AG08395 (cell line): ENCODE measurements at places on chromosomes 3 and 15.

GRCh38 chr15:55257938-55258337, 31.7 kb downstream of the RAB27A start:
- no peak for DNase-seq

DNA sequence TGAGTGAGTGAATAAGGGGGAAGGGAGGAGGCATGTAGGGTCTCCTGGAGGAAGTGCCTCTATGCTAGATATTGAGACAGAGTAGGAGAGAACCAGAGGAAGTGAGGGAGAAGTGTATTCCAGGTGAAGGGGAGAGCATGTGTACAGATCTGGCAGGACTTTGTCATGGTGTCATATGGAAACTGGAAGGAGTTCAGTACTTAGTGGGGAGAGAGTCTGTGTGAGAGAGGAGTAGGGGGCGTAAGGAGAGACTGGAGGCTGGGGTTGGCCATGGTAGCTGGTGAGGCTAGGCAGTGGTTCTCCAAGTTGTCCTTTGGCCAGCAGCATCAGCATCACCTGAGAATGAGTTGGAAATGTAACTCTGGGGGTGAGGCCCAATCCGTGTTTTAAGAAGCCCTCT, 29.6 kb upstream of the EPHB1 start:
- DNase-seq, result no peak

DNA sequence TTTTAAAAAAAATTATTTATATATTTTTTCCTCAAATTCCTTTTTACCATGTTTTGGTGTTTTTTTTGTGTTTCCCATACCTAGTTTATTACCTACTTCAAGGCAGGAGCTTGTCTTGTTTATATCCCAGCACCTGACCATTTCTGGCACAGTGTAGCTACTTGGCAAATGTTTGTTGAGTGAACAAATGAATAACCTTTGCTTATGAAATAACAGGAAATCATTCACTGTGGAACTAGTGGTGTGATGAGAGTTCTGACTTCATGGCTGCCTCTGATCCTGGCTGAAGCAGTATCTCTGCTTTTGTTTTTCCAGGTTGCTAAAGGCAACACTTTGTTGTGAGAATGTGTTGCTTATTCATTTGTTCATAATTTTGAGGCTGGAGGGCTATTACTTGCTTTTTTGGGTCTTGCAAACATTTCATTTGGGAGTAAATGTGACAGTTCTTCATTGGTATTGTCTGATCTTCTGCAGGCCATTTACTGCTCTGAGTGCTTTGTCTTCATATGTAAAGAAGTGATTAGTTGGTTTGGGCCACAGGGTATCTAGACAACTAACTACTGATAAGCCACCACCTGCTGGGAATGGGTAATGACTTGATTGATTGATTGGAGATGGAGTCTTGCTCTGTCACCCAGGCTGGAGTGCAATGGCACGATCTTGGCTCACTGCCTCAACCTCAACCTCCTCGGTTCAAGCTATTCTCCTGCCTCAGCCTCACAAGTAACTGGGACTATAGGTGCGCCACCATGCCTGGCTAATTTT, 5.7 kb downstream of the RAD54L2 start:
- no peak for DNase-seq

DNA sequence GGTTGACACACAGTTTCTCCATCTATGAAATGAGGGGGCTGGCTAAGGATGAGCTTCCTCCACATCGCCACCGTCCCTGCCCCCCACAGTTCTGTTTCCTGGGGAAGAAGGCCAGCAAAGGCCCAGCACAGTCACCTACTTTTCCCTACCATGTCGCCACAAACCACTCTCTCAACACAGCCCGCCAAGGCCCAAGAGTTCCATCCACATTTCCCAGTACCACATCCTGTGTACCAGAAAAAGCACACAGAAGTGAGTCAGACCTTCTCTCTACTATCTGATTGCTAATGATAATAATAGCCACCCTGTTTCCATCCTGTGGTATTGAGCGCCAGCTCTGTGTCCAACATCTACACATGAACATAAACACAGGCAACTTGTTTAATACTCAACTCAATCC, 30.3 kb upstream of the C15orf39 start:
- DNase-seq, result peak; percentile 59

DNA sequence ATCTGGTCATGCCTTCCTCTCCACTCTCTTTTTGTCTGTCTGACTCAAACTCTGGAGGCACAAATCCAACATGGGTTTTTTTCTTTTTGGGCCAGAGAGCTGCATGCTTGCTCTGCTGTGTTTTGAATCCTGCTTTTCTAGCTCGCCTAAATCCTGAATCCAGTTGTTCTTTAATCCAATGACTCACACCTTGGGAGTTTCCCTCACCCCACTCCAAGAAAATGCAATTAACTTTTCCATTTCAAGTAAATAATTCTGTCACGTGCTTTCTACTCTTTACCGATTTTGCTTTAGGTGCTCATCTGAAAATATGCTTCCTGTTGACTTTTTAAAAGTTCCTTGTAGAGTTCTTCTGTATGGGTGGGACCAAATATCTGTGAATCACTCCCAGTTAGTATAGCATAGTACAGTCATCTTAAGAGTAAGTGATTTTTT, 47.6 kb downstream of the SLMAP start:
- DNase-seq, result peak; percentile 80

- no peak for DNase-seq
These were observed 47.3 kb downstream of the ATP8B4 start for GRCh38 chr15:50071551-50072258.

DNA sequence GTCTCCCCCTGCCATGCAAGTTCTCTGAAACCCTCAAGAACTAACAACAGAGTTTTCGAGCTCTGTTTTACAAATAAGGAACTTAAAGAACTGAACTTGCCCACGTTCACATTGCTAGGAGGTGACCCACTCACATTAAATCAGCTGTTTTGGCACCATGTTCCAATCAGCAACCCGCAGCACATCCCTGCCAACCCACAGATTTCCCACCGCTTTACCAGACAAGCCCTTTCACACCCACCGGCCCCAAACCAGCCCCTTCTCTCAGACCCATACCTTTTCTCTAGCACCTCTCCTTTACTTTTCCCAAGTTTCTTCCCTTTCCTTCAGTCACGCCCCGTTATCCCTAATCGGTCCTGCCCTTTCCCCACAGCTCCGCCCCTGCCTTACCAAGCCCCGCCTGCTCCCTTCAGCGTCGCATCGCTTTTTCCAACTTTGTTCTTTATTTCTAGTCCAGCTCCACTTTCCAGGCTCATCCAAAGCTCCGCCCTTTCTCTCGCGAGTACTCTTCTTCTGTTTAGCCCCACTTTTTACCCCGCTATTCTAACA, 804 bp upstream of the BRPF1 start:
- DNase-seq, result no peak

GRCh38 chr15:74500401-74500800, 39.4 kb upstream of the UBL7 start:
- no peak for DNase-seq

DNA sequence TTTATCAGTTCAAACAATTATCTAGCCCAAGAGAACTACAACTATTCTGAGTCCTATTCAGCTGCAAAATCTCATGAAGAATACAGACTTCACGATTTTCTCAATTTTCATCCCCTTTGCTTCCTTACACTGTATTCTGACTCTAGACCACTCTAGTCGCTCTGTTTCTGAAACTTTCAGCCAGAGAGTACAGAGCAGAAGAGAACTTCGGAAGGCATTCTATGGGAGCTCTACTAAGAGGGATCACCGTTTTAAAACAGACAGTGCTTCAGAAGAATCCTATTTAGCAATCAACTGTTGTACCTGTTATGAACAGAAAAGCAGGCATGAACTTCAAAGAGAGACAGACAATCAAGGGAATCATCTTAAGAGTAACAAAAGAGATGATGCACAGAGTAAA, 419.4 kb downstream of the SHQ1 start:
- DNase-seq, result no peak

- DNase-seq, result no peak
These were observed 12.2 kb downstream of the ADPGK start for GRCh38 chr15:72771329-72771725.

DNA sequence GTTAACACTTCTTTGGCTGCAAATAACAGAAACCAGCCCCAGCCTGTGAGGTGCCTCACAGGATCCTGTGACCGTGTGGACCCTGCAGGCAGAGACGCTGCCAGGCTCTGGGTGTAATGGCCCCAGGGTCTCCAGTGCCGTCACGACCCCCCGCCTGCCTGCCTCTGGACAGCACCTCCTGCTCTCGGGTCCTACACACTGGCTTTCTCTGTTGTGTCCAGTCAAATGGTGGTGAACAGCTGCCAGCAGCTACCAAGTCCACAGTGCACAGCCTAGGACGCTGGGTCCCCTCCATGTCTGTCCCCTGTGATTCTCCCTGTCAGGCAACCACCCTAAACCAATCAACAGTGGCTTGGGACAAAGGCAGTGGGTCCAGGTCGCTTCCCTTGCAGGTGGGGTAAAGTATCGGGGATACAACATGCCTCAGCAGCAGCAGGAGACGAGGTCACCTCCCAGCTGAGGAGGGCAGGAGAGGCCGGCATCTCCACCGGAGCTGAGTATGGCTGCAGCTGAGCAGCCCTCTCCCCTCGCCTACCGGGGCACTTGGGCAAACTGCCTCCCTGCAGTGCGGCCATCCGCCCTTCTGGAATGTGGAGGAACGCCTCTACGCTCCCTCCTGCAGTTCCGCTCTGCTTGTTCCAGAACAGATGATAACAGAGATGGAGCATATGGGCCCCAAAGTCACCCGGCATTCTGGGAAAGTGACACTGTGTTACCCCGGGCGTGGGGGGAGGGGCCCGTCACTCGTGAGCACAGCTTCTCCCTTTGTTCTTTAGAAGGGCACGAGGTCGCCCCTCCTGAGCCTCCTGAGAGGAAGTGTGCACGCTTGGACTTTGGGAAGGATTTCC, 21.1 kb upstream of the SKOR1 start:
- no peak for DNase-seq

DNA sequence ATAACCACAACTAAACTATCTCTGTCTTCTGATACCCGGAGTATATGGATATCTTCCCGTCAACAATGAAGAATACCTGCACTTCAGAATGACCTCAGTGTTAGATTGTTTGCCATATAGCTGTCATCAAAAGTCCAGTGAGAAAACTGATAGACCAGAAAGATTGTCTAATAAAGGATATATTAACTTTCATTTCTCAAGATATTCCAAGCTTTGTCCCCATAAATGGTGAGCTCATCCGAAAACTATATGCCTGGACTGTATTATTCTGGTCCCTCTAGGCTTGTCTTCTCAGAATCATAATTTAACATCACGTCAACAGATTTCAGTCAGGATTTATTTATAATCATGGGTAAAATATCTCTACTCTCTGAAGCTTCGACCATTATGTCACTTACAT, 100.5 kb downstream of the ATP8B4 start:
- no peak for DNase-seq

GRCh38 chr3:194608981-194609380, 24.2 kb downstream of the TMEM44 start:
- no peak for DNase-seq

GRCh38 chr15:44298878-44299277, 10.4 kb downstream of the GOLM2 start:
- no peak for DNase-seq

GRCh38 chr3:18284716-18285115, 140.4 kb downstream of the SATB1 start:
- DNase-seq, result no peak

- DNase-seq, result peak; percentile 65
These were observed 79.4 kb downstream of the GTPBP8 start for GRCh38 chr3:113070072-113070640.

DNA sequence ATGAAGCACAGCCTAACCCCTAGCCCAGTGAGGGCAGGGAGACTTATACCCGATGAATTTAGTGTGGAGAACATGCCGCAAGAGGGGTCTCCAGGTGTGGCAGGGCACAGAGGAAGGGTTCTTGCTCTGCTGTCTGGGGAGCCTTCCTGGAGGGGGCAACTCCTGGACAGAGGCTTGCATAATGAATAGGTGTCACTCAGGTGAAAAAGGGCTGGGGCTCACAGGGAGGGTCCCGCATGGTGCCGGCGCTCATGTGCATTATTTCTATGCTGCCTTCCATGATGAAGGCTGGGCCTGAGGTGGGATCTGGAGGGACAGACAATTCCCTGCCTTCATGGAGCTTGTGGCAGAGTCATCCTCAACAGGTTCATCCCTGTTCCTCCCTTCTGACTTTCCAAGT, 51.5 kb downstream of the ITGA11 start:
- DNase-seq, result no peak

GRCh38 chr3:114606336-114606735, 312.5 kb downstream of the TIGIT start:
- DNase-seq, result no peak

DNA sequence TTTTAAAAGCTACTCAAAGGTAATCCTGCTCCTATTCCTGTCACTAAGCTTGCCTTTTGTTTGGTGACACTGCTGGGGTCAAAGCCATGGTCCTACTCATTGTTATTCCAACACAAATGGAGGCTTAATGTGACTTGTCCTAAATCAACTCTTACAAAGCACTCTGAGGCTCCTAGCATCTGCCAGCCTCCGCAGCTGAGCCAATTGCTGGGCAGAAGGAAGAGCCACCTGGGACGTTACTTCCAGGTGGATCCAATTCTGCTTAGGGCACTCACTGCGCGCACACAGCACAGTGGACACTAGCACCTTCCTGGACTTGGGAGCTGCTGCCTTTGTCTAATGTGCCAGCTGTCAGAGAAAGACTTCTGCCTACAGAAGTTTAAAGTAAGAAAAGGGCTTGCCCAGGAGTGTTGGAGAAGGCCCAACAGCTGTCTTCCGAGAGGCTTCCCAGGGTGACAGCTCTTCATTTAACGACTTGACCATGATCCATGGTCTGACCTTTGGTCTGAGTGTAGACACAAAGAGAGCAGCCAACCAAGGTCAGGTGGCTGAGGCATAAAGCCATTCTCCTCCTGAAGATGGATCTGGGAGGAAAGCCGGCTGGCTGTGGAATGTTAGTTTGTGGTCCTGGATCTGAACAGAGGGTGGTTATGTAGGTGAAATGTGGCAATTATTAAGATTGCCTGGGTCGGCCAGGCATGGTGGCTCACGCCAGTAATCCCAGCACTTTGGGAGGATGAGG, 102.2 kb downstream of the AQP9 start:
- no peak for DNase-seq

DNA sequence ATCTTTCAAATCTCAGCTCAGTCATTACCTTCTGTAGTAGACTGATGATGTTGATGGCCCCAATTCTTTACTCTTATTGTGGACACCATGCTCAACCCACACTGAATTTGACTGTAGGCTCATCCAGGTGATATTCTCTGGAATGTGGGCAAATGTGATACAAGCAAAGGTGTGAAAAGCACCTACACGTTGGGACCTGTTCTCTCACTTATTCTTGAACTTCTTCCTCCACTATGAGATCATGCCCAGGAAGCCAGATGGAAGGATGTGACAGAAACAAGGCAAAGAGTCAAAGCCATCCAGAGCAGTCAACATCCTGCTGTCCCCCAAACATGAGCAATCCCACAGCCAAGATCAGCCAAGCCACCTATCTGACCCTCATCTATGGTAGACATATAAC, 471.2 kb upstream of the UBE2E2 start:
- no peak for DNase-seq

DNA sequence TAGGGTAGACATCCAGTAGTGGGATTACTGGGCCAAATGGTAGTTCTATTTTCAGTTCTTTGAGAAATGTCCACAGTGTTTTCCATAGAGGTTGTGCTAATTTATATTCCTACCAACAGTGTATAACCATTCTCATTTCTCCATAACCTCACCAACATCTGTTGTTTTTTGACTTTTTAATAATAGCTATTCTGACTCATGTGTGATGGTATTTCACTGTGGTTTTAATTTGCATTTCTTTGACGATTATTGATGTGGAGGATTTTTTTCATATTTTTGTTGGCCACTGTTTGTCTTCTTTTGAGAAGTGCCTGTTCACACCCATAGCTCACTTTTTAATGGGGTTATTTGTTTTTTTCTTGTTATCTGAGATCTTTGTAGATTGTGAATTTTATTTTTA, 125.2 kb downstream of the CFAP20DC start:
- no peak for DNase-seq

GRCh38 chr3:155018621-155019330, 61.3 kb upstream of the MME start:
- no peak for DNase-seq
